Activated CD4-positive, alpha-beta T cell treated with anti-CD3 and anti-CD28 coated beads for 4 hours (primary cell): ENCODE measurements at places on chromosomes 4 and X.

GRCh38 chr4:187021436-187022205 lies 298.0 kb upstream of the FAT1 start:
- DNase-seq: no peak

DNA sequence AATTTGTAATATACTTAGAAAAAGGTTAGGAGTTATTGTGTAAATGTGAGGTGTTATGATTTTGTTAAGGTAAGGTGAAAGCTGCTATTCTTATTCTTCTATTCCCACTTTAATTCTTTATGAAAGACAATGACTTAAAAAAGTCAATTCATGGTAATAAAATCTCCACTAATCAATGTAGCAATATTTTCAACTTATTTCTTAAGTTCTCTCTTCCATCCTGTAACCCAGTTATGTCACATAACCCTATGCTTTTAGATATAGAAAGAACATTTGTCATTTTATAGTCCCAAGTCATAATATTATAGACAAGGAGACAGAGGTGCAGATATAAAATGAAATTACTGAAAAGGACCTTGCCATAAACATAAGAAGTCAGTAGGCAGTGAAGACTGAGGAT lies 157.9 kb upstream of the SLC7A11 start:
- DNase-seq: no peak

DNA sequence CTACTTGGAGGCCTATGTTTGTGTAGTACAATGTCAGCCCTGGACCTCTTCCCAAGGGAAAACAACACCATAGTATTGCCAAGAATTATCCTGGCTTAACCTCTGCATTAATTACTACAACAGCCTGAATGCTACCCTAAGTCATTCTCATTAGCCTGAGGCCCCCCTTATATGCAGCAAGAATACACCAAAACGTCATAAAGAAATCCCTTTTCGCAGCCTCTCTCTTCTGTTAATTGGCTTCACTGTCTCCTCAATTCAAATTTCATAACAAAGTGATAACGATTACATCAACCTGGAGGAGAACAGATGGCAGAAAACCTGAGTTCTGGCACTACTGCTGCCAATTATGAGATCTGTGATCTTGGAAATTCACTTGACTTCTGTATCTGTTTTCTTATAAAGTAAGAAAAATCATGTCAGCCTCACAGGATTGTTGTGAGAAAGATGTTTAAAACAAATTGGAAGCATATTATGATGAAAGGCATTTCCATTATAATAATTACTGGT lies 1663.1 kb downstream of the STIM2 start:
- DNase-seq: no peak

DNA sequence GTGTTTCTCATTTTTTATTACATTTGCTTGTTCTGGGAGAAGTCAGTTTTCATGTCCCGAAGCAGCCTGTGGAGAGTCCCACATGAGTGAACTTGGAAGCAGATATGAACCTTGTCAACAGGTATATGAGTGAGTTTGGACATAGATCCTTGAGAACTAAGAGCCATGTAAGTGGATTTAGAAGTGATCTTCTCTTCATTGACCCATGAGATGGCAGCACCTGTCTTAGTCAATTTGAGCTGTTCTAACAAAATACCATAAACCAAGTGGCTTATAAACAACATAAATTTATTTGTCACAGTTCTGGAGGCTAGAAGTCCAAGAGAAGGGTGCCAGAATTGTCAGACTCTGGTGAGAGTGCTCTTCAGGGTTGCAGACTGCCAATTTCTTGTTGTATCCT lies 1043.8 kb downstream of the ADGRL3 start:
- no peak for DNase-seq

GRCh38 chr4:1183985-1184773 lies 11.8 kb upstream of the SPON2 start:
- no peak for DNase-seq

GRCh38 chrX:118980761-118981160 lies 6.3 kb downstream of the LONRF3 start:
- no peak for DNase-seq

- no peak for DNase-seq
Measured at GRCh38 chr4:145545031-145545430, 63.4 kb downstream of the SMAD1 start.

GRCh38 chr4:164799410-164799809 lies 45.5 kb downstream of the SMIM31 start:
- no peak for DNase-seq

DNA sequence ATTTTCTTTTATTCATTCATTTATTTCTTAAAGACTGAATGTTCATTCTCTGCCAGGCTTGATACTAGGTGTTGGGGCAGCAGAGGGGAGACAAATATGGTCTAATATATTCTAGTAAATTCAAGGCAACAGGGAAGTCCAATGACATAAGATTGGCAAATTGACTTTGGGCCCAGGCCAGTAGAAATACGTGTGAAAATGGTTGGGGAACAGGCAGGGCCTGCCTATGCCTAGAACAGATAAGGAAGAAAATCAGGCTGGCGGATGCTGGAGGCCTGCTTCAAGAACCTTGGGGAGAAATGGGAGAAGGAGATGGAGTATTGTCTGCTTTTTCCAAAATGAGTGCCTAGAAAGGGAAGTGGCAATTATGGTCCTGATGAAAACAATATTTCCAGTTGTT lies 108.6 kb downstream of the RTL5 start:
- DNase-seq: no peak

DNA sequence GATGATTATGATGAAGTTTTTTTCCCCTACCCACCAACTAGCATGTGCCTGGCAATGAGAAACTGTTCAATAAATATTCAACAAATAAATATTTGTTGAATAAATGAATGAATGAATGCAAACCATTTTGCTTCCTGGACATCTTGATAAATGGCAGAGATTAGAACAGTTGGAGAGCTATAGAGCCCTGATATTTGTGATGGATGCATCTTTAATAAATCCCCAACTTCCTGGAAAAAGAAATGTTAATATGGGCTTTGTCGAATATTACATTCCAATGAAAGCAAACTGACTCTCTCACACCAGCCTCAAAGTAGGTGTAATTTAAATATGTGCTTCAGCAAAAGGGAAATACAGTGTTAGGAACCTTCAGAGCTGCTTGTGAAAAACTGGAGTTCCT lies 419.7 kb downstream of the MID1IP1 start:
- DNase-seq: no peak
